ENCODE measurements at places on chromosomes 12 and 14.
A peak's percentile ranks its signal among the peaks of the same experiment; 100 is the strongest.

GRCh38 chr14:103284574-103285467, 49.2 kb upstream of the EIF5 start:
- no peak overlapping the region for H3K27ac ChIP-seq
- DNase-seq, result no peak
- H3K4me1 ChIP-seq, result no peaks in the 10 kb centered on the region
- no peaks in the 10 kb centered on the region for H3K36me3 ChIP-seq

- no peaks in the 10 kb centered on the region for H3K36me3 ChIP-seq
- H3K4me1 ChIP-seq, result peaks cover 15% of the 10 kb centered on the region
- peak overlapping the region; percentile 97 for H3K27ac ChIP-seq
- no peak for DNase-seq
- no peaks in the 10 kb centered on the region for H3K27me3 ChIP-seq
- peak overlapping the region; percentile 88 for H3K4me3 ChIP-seq
These were observed 377 bp upstream of the TIMELESS start for GRCh38 chr12:56449622-56449984.

DNA sequence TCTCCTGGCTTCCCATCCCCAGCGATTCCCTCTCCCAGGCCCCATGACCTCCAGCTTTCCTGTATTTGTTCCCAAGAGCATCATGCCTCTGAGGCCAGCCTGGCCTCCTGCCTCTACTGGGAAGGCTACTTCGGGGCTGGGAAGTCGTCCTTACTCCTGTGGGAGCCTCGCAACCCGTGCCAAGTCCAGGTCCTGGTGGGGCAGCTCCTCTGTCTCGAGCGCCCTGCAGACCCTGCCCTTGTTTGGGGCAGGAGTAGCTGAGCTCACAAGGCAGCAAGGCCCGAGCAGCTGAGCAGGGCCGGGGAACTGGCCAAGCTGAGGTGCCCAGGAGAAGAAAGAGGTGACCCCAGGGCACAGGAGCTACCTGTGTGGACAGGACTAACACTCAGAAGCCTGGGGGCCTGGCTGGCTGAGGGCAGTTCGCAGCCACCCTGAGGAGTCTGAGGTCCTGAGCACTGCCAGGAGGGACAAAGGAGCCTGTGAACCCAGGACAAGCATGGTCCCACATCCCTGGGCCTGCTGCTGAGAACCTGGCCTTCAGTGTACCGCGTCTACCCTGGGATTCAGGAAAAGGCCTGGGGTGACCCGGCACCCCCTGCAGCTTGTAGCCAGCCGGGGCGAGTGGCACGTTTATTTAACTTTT, 14.3 kb downstream of the C12orf43 start:
- H3K4me3 ChIP-seq, result no peak overlapping the region
- H3K4me1 ChIP-seq, result peaks cover 2% of the 10 kb centered on the region
- no peaks in the 10 kb centered on the region for H3K27me3 ChIP-seq
- H3K36me3 ChIP-seq, result peaks cover 14% of the 10 kb centered on the region
- H3K27ac ChIP-seq, result no peak overlapping the region
- DNase-seq, result no peak

DNA sequence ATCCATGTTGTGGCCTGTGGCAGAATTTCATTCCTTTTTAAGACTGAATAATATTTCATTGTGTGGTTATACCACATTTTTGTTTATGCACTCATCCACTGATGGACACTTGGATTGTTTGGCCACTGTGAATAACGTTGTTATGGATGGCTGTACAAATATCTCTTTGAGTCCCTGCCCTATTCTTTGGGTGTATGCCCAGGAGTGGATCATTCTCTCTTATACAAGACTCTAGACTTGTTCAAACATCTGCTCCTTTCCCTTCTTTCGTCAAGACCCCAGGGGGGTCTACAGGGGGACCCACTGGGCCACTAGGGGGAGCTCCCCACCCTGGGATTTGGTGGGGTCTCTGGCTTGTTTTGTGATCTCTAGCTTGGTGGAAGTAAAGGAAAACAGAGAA, 77.4 kb downstream of the FBXL14 start:
- peaks cover 1% of the 10 kb centered on the region for H3K36me3 ChIP-seq
- DNase-seq, result no peak
- no peak overlapping the region for H3K4me3 ChIP-seq
- no peak overlapping the region for H3K27ac ChIP-seq
- peaks cover 6% of the 10 kb centered on the region for H3K4me1 ChIP-seq
- H3K27me3 ChIP-seq, result peaks cover 7% of the 10 kb centered on the region

DNA sequence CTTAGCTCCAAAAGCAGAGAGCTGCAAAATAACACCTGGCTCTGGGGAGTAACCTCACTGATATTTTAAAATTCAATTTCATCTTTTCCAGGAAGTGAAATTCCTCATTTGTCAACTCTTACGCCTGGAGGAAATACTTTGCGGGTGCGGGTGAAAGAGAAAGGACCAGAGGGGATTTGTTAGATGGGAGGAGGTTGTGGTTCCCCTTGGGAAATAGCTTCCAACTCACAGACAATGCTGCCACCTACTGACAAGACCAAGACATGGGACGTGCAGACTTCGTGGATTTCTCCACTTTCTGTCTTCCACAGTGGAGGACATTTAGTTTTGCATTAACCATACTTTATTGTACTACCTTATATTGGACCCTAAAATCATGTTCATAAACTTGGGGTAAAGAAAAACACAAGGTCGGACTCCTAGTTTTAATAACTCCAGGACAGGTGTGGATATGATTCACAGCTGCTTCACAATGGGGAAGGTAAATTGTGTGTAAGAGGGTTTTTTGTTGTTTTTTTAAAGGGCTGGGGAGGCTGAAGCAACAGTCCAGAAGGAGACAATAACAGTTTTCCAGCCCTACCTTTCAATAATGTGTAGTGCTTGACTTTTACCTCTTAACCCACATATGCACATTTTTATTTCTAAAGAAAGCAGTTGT, 10.8 kb downstream of the FBXL14 start:
- peaks cover 26% of the 10 kb centered on the region for H3K4me1 ChIP-seq
- H3K4me3 ChIP-seq, result peak overlapping the region; percentile 3
- peak overlapping the region; percentile 65 for H3K27ac ChIP-seq
- H3K36me3 ChIP-seq, result no peaks in the 10 kb centered on the region

DNA sequence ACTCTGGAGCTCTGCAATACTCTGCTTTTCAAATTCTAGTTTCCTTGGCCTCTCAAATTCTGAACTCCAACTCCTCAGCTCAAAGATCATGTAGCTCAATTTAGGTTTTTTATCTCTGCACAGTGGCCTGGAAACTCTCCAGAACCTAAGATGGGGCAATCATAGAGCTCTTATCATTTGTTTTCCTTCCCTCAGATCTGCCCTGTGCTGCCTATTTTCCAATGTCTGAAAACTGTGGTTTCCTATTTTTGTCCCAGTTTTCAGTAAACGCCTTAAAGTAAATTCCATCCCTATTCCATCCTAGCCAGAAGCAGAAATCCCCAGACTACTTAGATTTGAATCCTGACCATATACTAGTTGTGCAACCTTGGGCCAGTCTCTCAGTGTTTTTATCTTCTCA, 73.2 kb downstream of the CEP83 start:
- H3K27ac ChIP-seq, result no peak overlapping the region
- peaks cover 44% of the 10 kb centered on the region for H3K36me3 ChIP-seq
- H3K4me3 ChIP-seq, result no peak overlapping the region
- H3K27me3 ChIP-seq, result no peaks in the 10 kb centered on the region
- DNase-seq, result no peak
- H3K4me1 ChIP-seq, result no peaks in the 10 kb centered on the region

DNA sequence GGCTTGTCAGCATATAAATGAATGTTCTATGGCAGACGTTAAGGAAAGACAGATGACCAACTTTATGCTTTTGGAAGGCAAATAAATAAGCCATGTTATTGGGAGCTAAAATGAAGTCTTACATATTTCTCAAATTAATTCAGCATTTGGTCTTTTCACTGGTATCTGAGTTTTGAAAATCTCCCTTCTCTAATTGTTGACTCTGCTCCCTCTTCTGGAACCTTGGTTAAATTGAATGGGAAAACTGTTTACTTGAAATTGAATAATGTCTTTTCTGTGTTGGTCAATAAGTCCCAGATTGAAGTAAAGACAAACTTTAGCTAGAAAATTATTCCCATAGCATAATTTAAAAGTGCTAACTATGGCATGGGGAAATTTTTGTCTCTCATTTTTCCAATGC, 38.7 kb downstream of the LGR5 start:
- H3K27ac ChIP-seq, result no peak overlapping the region
- no peak for DNase-seq
- H3K4me3 ChIP-seq, result no peak overlapping the region

- peaks cover 6% of the 10 kb centered on the region for H3K4me1 ChIP-seq
- DNase-seq, result no peak
- no peak overlapping the region for H3K27ac ChIP-seq
- peaks cover 5% of the 10 kb centered on the region for H3K36me3 ChIP-seq
- no peak overlapping the region for H3K4me3 ChIP-seq
- H3K27me3 ChIP-seq, result no peaks in the 10 kb centered on the region
These were observed 10.7 kb downstream of the BICD1 start for GRCh38 chr12:32117316-32117715.

GRCh38 chr14:100375266-100375962, 52.3 kb downstream of the SLC25A47 start:
- peaks cover 35% of the 10 kb centered on the region for H3K4me1 ChIP-seq
- peaks cover 6% of the 10 kb centered on the region for H3K36me3 ChIP-seq
- H3K27ac ChIP-seq, result peak overlapping the region; percentile 89
- H3K27me3 ChIP-seq, result no peaks in the 10 kb centered on the region

- H3K4me1 ChIP-seq, result no peaks in the 10 kb centered on the region
- no peaks in the 10 kb centered on the region for H3K27me3 ChIP-seq
- no peak overlapping the region for H3K27ac ChIP-seq
- no peak overlapping the region for H3K4me3 ChIP-seq
- no peak for DNase-seq
These were observed 131.3 kb downstream of the KTN1 start for GRCh38 chr14:55711175-55711811.

GRCh38 chr14:91496790-91497189, 13.3 kb downstream of the PPP4R3A start:
- peaks cover 40% of the 10 kb centered on the region for H3K4me1 ChIP-seq
- peak overlapping the region; percentile 75 for H3K4me3 ChIP-seq
- H3K36me3 ChIP-seq, result peaks cover 11% of the 10 kb centered on the region
- peak overlapping the region; percentile 15 for H3K27ac ChIP-seq
- DNase-seq, result no peak
- H3K27me3 ChIP-seq, result no peaks in the 10 kb centered on the region

DNA sequence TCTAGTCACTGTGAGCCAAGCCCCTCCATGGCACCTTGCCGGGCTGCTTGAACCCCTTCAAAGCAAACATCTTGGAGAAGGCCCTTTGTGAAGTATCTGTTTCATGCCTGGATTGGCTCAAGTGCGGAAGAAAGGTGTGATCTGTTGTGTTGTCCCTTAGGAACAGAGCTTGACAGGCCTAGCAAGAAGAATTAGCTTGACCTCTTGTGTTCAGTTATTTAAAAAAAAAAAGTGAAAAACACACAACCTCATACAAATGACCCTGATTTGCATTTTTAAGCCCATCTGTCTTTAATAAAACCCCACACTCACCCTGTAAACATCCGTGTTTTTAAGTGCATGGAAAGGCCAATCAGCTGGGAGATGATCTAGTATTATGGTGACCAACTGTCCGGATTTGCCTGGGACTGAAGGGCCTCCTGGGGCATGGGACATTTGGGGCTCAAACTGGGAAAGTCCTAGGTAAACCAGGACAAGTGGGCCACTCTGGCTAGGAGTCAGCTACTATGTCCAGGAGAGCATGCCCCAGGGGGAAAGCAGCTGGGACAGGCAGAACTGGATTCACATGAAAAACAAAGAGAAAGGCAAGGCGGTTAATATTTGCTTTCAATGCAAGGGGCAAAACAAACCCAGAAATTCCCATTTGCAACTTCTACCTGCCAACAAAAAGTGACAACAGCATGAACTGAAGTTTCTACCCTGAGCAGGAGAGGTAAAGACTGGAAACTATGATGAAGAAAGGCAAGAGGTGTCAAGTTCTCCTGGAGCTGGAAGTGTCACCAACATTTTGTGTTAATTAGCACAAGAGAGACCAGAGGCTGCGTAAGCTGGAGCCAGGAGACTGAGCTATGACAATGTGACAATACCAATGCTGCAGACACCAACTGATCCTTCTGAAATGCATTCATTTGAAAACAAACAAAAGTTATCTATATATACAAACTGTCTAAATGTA, 78.6 kb downstream of the CLMN start:
- peaks cover 3% of the 10 kb centered on the region for H3K27me3 ChIP-seq
- peaks cover 4% of the 10 kb centered on the region for H3K4me1 ChIP-seq
- H3K27ac ChIP-seq, result no peak overlapping the region
- H3K4me3 ChIP-seq, result no peak overlapping the region
- H3K36me3 ChIP-seq, result no peaks in the 10 kb centered on the region

- peak overlapping the region; percentile 91 for H3K27ac ChIP-seq
- H3K27me3 ChIP-seq, result no peaks in the 10 kb centered on the region
- H3K4me1 ChIP-seq, result peaks cover 40% of the 10 kb centered on the region
- no peaks in the 10 kb centered on the region for H3K36me3 ChIP-seq
These were observed 2.4 kb upstream of the ERC1 start for GRCh38 chr12:988646-989045.

DNA sequence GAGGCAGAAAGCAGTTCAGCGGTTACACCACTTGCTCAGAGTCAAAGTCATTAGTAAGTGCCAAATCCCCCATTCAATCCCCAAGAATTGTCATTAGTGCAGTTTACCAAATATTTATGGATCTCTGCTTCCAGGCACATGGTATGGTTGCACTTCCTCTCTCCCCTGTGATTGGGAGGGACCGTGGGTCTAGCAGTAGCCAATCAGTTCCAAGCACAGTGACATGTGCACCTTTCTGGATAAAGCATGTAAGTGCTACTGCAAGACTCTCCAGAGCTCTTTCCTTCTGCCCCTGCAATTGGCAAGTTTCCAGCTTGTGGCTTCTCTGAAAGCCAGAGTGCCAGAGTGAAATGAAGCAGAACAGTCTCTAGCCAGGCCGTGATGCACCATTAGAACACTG, 85.3 kb upstream of the FLRT2 start:
- no peaks in the 10 kb centered on the region for H3K27me3 ChIP-seq
- no peak overlapping the region for H3K27ac ChIP-seq
- DNase-seq, result no peak

GRCh38 chr12:41362931-41363330, 174.8 kb downstream of the PDZRN4 start:
- no peaks in the 10 kb centered on the region for H3K36me3 ChIP-seq
- no peak overlapping the region for H3K27ac ChIP-seq
- H3K4me1 ChIP-seq, result no peaks in the 10 kb centered on the region
- H3K4me3 ChIP-seq, result no peak overlapping the region
- H3K27me3 ChIP-seq, result no peaks in the 10 kb centered on the region

- H3K27me3 ChIP-seq, result no peaks in the 10 kb centered on the region
- H3K27ac ChIP-seq, result peak overlapping the region; percentile 94
These were observed 1.4 kb upstream of the GLRX5 start for GRCh38 chr14:95533391-95533821.

- H3K36me3 ChIP-seq, result no peaks in the 10 kb centered on the region
- H3K4me3 ChIP-seq, result no peak overlapping the region
- H3K27ac ChIP-seq, result no peak overlapping the region
These were observed 47.7 kb downstream of the CIT start for GRCh38 chr12:119829439-119829838.
